Mesendoderm (in vitro differentiated cells): ENCODE measurements at places on chromosomes 3 and 15.

DNA sequence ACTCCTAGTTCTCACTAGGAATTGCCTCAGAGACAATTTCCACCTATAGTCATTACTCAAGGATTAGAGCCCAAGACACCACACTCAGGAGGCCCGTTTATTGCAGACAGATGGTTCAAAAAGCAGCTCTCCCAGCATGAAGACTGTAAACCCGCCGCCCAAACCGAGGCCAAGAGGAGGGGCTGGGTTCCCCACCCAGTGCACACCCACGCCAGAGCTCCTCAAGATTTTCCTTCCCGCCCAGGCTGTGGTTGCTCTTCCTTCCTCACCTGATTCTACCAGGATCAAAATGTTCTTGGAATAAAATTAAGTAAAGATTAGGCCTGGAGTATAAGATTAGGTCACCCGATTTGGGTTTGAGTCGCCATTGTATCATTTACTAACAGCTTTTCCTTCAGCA is 364.4 kb downstream of the MECOM start:
- no peak for DNase-seq

- peak; percentile 33 for DNase-seq
Measured at GRCh38 chr15:44545913-44546802, 9.2 kb downstream of the EIF3J start.

DNA sequence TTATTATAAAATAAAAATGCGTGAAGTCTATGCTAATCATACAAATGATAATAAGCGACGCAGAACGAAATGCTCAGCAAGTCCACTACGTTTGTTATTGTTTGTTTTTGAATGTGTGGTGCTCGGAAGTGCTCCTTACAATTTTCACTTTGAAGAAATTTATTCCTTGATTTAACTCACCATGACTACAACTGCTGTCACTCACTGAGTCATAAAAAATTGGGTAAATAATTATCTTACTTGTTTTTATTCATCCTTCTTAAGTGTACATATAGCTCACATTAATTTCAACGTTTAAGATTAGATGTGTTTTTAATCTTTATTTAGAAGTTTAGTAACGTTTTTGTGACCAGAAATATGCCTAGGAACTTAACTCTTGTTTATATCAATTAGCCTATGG is 66.7 kb upstream of the NANOGP8 start:
- no peak for DNase-seq

DNA sequence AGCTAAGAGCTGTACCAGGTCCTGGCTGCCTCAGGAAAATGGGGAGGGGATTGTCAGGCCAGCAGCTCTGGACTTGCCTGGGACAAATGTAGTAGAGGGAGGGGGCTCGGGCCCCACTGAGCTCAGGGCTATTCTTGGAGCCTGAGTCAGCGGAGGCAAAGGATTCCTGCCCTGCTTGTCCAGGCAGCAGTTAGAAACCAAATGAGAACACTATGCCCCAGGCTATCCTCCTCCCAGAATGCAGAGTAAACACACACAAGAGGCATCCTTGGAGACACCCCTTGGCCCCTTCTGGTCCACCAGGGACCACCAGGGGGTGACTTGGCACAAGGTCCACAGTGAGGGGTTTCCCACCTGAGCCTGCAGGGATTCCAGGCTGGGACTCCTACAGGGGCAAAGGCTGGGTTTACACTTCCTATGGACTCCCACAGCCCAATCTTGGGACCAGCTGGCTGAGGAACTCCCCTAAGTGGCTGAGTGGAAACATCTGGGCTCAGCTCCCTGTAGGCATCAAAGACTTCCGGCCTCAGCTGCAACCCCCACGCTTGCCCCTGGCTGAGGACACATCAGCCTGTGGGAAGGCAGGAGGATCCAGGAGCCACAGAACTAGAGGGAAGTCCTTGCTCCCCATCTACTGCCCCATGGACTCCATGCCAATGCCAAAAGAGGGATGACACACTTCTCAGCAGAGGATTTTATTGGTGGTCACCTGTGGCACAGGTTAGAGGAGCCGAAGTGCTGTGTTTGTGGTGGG is 3.4 kb upstream of the COL7A1 start:
- peak; percentile 91 for DNase-seq

GRCh38 chr3:100400419-100400779 is 490 bp downstream of the TOMM70 start:
- DNase-seq = peak; percentile 22
